Smooth muscle cell of the umbilical artery (primary cell): ENCODE measurements at places on chromosomes 3 and 15. TPM values are rescaled to one million over a fixed set of nuclear protein-coding genes. Genes with fewer than 3 reads are reported as not detected.

Gene CERS3
- total RNA-seq, result not detected in 2 replicates

Gene SERP1
- 214 and 229 TPM in 2 replicates for total RNA-seq

Gene SH2D7
- total RNA-seq, result not detected in 2 replicates

Gene STXBP5L
- 2.1 and 2.7 TPM in 2 replicates for total RNA-seq

Gene COL6A6
- total RNA-seq, result 0.30 TPM in 1 of 2 replicates, not detected in the other

Gene COL6A5
- total RNA-seq, result under 0.01 TPM in 1 of 2 replicates, not detected in the other

Gene TIMMDC1
- 51.8 and 69.5 TPM in 2 replicates for total RNA-seq

Gene AGBL1
- total RNA-seq, result not detected in 2 replicates

Gene CACNA2D2
- total RNA-seq, result 0.05 TPM in 1 of 2 replicates, not detected in the other

Gene IGDCC3
- total RNA-seq, result not detected in 2 replicates

Gene PLIN1
- 0.18 and 0.30 TPM in 2 replicates for total RNA-seq

Gene CYP1A2
- total RNA-seq, result not detected in 2 replicates

Gene TTC14
- 50.5 and 79.6 TPM in 2 replicates for total RNA-seq

Gene IQCB1
- total RNA-seq, result 13.4 and 28.0 TPM in 2 replicates

Gene TGM4
- total RNA-seq, result not detected in 2 replicates

Gene CEP19
- total RNA-seq, result 2.5 and 5.0 TPM in 2 replicates

Gene PYGO1
- total RNA-seq, result 10.1 and 10.4 TPM in 2 replicates

Gene CPA3
- total RNA-seq, result not detected in 2 replicates

Gene ALDH1A2
- 0.30 TPM in 1 of 2 replicates, not detected in the other for total RNA-seq

Gene SIDT1
- not detected in 2 replicates for total RNA-seq

Gene RHOA
- total RNA-seq, result 575 and 599 TPM in 2 replicates

Gene ERICH6
- total RNA-seq, result not detected in 2 replicates
